ENCODE measurements at places on chromosomes 1 and 21.

GRCh38 chr1:209646558-209646957 lies 5.7 kb downstream of the LAMB3 start:
- no peak for DNase-seq

- no peak for DNase-seq
These were observed 8.0 kb upstream of the SPOCD1 start for GRCh38 chr1:31823780-31824179.

- DNase-seq: no peak
These were observed 11.8 kb downstream of the DENND4B start for GRCh38 chr1:153934746-153935145.

GRCh38 chr1:202291961-202292712 lies 49.6 kb downstream of the UBE2T start:
- DNase-seq: no peak

DNA sequence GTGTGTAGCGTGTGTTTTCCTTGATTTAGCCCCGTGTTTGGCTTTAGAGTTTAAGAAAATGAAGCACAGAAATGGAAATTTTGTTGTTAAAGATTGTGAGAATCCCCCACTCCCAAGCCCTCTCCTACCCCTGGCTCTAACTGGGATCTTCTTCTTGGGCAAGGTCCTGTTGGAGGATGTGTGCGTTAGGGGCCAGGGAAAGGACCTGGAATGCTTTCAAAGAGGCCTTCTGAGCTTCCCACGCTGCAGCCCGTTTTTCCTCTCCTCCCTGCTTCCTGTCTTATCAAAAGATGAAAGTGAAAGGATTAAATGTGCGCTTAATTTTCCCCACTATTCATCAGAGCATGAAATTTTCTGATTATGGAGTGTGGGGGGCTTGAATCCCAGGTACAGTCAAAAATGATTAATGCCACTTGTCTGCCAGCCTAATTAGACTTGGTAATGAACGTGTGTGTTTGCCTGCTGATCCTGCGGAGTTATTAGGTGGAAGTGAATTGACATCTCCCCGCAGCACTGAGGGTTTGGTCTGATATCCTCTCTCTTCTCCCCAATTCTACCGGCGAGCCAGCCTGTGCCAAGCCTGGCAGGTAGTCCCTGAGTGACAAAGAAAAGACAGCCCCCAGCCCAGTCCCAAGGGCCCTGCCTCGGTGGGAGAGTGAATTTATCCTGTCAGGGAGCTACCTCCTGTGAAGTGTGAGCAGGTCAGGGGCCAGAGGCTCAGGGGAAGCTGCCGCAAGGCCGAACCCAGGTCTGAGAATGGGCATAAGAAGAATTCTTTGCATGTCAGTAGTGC lies 4.9 kb downstream of the RASSF5 start:
- no peak for DNase-seq

- no peak for DNase-seq
These were observed 35.0 kb downstream of the TMPRSS2 start for GRCh38 chr21:41472753-41473548.

DNA sequence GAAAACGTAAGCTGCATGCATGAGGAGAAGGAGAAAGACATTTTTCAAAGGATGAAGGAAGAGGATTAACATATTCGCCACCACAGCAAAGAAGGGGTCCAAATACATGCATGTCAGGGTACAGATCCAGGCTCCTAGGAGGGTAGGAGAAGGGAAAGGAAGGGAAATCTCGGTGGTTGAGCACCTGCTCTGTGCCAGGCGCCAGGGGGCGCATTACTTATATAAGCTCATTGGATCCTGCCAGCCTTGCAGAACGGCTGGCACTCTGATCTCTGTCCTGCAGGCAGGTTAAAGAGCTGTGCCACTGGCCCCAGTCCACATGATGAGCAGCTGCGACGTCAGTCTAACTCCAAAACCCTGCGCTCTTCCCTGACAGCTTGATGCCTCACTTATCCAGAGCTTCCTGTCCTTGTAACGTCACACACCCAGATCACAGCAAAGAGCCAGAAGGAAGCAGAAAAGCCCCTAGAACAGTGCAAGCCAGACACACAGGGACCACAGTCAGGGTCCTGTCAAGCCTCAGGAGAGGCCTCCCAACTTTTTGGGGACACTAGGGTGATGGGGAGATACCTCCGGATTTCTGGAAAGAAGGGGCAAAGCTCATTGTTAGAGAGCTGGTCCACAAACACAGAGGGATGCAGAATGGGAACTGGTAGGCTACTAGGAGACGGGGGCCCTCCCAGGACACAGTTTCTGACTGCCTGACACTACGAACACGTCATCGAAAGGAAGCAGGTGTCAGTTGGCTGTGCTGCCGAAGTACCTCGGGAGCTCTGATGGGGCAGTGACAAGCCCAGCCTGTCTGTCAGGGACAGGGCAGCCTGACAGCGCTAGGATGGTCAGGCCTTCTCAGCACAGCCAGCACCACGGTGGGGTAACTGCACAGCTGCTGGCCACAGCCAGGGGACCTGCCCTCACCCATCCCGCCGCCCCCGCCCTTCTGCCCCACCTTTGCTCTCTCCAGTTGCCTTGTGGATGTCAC lies 99.1 kb downstream of the BEND5 start:
- DNase-seq: peak; percentile 53

DNA sequence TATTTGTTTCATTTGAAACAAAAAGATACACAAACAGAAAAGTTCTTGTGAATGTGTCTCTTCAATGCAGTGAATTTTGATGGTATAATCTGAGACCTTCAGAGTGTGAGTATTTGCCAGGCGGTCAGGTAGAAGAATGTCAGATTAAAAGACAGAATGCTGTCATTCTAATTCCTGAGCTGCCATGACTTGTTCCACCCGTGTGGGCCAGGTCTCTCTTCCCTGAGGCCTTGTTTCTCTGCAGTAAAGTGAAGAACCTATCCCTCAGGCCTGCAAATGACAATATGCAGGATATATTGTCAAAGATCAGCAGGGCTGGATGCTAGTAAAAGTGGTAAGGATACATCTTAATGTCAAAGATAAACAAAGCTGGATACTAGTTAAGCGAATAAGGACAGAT lies 111.4 kb downstream of the ZP4 start:
- no peak for DNase-seq

GRCh38 chr1:119222271-119222670 lies 81.8 kb upstream of the WARS2 start:
- no peak for DNase-seq

GRCh38 chr21:26845066-26845758 lies at the start of gene ADAMTS1:
ADAMTS1 (minus strand) TSS chr21:26845409; CDS start chr21:26844954, 455 bp downstream.
- DNase-seq: no peak

GRCh38 chr1:208093754-208094719 lies 150.1 kb downstream of the PLXNA2 start:
- DNase-seq: peak; percentile 59

DNA sequence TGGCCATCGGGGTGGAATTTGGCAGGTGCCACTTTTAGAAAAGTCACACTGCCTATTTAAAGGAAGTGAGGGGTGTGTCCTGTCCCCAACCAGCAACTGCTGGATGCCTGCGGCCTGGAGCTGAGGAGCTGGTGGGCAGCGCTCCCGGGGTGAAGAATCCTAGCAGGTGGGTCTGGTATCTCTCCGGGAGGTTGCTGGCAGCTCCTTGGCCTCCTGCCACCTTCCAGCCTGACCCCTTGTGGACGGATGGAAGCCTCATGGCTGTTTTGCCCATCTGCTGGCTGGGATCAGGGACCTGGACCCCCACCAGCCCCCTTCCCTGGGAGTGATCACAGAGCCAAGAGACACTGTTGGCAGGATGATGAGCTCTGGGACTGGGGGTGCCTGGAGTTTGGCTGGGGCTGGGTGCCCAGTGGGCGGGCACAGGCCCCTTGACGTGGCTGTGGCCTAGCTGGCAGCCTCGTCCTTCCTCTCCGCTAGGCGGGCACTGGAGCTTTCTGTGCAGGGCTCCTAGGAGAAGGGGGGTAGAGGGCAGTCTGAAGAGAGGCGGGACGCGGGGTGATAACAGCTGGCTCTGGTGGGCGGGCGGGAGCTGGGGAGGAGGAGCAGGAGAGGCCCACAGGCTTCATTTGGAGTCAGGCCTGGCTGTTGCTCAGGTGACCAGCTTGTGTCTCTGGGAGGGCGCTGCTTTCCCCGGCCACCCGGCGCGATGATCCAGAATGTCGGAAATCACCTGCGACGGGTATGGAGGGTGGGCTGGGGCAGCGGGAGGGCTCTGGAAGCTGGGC lies at the start of gene ACOT11:
ACOT11 (plus strand) TSS at position 628 of the 788 bp plus-strand sequence; CDS start at position 710, 82 bp downstream.
- DNase-seq: peak; percentile 59

DNA sequence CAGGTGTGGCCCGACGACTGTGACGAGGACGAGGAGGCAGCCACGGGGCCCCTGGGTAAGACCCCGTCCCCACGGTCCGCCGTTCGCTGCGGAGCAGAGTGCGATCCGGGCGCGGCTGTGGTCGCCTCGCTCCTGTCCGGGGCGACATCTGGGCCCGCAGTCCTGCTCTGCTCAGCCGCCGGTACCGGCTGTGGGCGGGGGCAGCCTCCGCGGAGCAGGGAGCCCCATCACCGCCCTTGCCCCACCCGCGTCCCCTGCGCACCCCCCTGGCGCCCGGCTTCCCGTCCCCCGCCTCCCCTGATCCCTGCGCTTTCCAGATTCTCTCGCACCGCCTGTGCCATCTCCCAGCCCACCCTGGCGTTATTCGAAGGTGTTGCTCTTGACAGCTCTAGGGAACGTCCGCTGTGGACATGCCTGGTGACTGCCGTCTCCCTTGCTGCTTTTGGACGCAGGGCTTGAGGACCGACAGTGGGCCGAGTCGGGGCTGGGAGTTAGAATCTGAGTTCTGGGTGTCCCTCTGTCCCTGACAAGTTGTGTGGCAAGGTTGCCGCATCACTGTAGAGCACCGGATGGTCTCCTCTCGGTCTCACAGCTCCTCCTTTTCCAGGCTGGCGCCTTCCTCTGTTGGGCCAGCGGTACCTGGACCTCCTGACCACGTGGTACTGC lies 596 bp downstream of the TOR3A start:
- DNase-seq: no peak

DNA sequence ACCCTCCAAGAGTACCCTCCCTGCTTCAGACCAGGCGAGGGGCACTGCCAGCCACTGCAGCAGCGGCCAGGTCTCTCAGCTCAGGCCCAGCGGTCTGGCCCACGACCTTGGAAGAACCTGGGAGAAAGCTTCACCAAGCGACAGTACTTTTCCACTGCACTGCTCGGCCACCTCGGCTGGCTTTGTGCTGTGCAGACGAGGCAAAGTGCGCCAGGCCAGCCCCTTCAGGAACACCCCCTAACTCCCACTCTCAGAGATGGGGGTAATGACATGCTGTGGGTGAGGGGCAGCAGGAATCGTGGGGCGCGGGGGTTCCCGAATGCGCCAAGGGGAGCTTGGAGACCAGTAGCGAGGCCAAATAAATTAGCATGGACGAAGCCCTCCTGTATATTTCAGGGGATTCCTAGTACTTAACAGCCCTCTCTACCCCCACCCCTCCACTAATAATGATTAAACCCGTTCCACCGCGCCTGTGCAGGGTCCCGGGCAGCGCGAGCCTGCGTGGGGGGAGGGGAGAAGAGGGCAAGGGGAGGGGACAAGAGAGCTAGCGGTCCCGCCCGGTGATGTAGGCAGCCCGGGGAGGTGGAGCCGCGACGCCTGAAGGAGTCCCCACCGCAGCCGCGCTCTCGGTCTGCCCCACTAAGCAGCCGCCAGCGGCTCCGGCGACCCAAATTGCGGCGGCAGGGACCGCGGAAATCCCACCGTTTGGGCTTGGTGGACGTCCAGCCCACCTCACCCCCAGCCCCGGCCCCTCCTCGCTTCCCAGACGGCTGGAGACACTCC lies at the start of gene FAM43B:
FAM43B (plus strand) TSS at position 629 of the 783 bp plus-strand sequence. CDS start 401 bp downstream, outside the sequence.
- no peak for DNase-seq

GRCh38 chr1:202155478-202156021 lies 4.9 kb downstream of the PTPN7 start:
- peak; percentile 80 for DNase-seq

GRCh38 chr21:34537838-34538237 lies 25.8 kb upstream of the KCNE1 start:
- peak; percentile 87 for DNase-seq

DNA sequence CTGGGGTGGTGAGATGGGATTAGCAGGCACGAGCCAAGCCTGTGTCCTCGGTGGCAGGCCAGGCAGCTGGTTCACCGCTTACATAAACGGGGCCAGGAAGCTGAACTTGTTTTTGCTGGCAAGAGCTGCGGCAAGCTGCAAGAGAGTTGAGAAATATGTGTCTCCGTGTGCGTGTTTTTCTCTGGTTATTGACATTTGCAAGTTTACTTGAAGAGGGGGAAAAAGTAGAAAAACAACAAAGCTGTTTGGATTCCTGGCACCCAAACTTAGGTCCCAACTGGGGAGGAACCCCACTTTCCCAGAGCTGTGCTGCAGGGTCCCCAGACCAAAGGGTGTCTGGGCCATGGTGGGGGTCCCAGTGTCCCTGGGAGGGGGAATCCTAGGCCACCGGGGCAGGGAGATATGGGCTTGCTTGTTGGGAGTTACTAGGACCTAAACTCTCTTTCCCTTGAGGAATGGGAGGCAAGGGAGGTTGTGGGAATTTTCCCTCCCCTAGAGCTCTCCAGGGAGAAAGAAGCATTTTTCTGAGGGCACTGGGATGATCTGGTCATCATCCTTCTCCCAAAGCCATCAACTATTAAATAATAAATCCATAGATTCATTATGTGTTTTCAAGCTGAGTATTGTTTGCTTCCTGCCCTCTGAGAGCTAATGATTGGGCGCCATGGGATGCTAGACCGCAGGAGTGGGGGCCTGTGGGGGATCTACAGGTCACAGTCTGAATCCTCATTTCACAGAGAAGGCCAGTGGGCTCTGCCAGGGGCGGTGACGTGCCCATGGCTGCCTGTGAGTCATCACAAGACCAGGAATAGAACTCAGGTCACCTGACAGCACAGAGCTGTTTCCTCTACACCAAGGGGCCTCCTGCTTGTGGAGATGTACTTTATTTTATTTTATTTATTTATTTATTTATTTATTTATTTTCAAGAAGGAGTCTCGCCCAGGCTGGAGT lies 14.8 kb downstream of the IL6R start:
- peak; percentile 93 for DNase-seq

DNA sequence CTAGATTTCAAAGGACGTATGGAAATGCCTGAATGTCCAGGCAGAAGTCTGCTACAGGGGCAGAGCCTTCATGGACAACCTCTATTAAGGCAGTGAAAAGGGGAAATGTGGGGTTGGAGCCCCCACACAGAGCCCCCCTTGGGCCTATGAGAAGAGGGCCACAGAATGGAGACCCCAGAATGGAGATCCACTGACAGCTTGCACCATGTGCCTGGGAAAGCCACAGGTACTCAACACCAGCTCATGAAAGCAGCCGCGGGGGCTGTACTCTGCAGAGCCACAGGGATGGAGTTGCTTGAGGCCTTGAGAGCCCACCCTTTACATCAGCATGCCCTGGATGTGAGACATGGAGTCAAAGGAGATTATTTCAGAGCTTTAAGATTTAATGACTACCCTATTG lies 108.7 kb downstream of the DMRTB1 start:
- no peak for DNase-seq
